Osteocyte (in vitro differentiated cells): ENCODE measurements at places on chromosomes 11 and 22.

DNA sequence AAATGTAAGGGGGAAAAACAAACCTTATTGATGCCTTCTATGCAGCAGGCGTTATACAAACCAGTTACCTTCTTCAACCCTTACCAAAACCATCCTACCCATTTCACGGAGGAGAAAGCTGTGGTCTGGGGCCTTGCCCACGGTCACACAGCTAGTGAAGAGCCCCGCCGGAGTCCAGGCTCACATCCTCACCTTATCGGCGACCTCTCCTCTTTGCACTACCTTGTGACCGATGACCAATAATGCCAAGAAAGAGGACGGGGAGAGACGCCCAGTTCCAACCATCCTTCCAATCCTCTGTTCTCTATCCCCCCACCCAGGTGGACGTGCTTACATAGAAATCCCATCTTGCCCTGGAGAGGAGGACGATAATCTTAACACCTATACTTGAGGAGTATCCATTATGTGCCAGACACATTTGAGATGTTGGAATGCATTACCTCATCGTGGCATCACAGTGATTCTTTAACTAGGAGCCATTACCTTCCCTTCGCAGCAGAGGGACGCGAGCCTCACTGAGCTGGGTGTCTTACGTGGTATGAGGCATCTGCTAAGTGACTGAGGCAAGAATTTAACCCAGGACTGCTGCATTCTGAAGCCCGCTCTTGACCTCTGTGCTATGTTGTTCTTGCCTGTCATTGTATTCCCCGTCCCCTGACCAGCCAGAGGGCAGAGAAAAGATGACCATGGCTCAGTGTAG, 253.7 kb upstream of the B3GAT1 start:
- peak; percentile 71 for DNase-seq

DNA sequence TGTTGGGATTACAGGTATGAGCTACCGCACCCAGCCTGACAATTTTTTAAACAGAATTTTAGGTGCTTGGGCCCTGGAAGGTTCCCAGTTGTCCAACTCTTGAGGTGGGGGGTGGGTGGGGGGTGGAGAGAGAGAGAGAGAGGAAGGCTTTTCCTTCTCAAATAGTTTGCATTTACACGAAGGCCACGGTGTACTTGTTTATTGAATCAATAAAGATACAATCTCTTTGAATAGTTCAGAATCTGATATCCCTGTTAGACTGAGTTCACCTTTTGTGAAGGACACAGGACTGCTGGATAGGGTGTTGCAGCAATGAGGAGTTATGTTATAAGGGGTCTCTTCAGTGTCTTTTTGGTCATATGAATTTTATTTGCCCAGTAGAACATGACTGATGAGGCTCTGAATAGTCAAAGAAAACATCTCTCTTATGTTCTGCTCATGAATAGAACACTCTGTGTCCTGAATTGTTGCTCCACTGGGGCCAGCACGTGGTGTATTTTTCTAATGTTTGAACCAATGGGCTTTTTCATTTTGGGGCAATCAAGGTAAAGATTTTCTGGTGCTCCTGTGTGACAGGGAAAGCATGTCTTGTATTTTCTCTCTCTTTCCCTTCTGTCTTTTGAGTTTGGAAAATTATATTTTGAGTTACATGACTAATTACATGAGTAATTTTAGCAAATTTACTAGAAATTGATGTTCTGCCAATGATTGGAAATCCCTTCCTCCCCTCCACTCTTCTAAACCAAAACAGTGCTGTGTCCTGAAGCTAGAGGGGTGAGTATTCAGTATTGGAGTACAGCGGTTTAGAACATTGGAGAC, 61.7 kb downstream of the PTPRJ start:
- DNase-seq: no peak

GRCh38 chr11:95014184-95014821, 10.8 kb upstream of the KDM4E start:
- DNase-seq: no peak

DNA sequence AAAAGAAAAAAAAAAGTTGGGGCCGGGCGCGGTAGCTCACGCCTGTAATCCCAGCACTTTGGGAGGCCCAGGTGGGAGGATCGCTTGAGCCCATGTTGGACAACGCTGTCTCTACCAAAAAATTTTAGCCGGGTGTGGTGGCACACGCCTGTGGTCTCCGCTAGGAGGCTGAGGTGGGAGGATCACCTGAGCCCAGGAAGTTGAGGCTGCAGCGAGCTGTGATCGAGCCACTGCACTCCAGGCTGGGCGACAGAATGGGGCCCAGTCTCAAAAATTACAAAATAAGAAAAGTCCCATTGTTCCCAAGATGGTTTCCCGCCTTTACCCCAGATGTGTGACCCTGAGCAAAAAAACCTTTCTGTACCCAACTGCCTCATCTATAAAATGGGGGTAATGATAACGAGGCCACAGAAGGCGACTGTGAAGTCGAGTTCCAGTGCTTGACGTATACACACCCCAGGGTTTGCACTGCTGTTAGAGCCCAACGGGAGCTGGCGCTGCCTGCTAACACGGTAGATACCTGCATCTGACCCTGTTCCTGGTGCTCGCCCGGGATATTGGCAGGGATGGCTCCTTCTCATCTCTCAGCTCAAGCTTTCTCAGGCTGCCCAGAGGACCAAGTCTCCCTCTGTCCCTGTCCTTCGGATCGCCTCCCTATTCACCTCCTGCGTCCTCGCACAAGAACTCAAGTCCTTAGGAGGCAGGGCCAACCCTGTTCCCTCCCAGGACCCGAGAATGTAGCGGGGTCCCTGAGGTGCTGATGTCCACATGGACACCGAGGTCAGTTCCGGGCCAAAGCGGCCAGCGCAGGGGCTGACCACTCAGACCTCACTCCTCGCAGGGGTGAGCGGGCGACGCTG, 1.1 kb upstream of the RPLP2 start:
- no peak for DNase-seq
